ENCODE measurements at places on chromosomes 5 and 9.
A peak's percentile ranks its signal among the peaks of the same experiment; 100 is the strongest.

GRCh38 chr5:177427211-177427822, 841 bp downstream of the GRK6 start:
- H3K4me3 ChIP-seq, result peak overlapping the region; percentile 80
- no peaks in the 10 kb centered on the region for H3K27me3 ChIP-seq
- H3K36me3 ChIP-seq, result peaks cover 43% of the 10 kb centered on the region

DNA sequence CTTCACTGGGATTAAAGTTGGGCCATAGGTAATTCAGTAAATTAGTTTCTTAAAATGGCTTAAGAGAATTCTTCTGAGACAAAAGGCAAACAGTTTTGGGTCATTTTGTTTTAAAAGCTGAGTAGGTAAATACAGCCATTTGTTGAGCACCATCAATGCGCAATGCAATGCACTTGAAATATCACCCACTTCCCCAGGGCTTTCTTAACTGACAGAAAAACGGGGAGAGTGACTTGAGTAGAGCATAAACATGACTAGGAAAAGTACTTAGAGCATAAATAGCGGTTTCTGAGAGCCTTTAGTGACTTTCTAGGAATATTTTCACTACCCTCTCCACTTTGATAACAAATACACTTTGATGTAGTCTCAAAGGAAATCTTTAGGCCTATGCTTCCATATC, 27.2 kb downstream of the MLANA start:
- H3K27ac ChIP-seq, result no peak overlapping the region
- no peak for DNase-seq
- no peak overlapping the region for H3K4me3 ChIP-seq
- peaks cover 30% of the 10 kb centered on the region for H3K4me1 ChIP-seq

- H3K4me3 ChIP-seq, result no peak overlapping the region
Measured at GRCh38 chr9:113416149-113416721, 5.7 kb downstream of the C9orf43 start.

DNA sequence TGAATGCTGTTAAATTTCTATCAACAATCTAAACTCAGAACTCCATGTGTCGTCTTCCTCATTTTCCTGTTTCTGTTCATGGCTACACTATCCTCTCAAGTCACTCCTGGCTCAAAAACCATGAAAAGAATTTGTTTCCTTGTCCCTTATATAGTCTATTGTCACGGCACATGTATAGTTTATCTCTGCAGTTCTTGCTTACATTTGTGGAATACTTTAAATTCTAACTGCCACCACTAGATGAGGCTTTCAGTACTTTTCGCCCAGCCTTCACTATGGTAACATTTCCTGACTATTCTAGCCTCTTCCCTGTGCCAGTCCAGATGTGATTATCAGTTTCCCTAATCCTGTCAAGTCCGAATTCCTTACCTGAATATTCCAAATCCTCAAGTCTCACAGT, 34.6 kb downstream of the PKD2L2 start:
- H3K4me3 ChIP-seq, result no peak overlapping the region
- no peak for DNase-seq
- no peaks in the 10 kb centered on the region for H3K36me3 ChIP-seq
- no peak overlapping the region for H3K27ac ChIP-seq
- H3K4me1 ChIP-seq, result no peaks in the 10 kb centered on the region

DNA sequence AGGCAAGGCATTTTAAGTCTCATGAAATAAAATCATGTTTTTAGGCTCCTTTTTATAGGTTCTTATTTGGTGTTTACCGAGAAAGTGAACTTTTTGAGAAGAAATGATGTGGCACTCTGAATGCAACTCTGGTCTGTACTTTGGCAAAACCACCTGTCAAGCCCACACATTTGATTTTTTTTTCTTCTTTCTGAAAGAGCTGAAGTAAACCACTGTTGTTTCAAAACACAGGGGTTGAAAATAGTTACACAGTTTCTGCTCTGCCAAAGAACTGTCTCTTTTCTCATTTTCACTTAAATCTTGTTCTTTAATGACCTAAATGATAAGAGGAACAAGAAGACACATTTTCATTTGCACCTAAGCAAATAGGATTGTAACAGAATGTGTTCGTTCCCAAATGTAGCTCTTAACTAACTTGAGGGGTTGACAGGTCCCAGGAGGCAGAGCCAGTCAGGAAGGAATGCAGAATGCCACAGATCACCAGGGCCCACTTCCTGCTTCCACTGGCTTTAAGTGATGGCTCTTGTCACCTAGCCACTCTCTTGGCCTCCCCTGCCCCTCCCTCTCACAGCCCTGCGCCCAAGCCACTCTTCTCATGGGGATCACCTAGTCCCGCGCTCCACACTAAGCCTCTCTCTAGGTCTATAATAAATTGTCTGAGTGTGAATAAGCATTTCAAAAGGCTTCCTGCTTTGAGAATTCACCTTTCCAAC, 47.3 kb downstream of the MED27 start:
- H3K27ac ChIP-seq, result no peak overlapping the region
- no peak for DNase-seq

- peak overlapping the region; percentile 42 for H3K27ac ChIP-seq
- H3K36me3 ChIP-seq, result peaks cover 58% of the 10 kb centered on the region
- no peak overlapping the region for H3K4me3 ChIP-seq
- no peaks in the 10 kb centered on the region for H3K27me3 ChIP-seq
- no peak for DNase-seq
Measured at GRCh38 chr5:76638479-76638878, 15.3 kb upstream of the F2RL2 start.

GRCh38 chr9:29214690-29215253, 1641.5 kb upstream of the C9orf72 start:
- peaks cover 43% of the 10 kb centered on the region for H3K27me3 ChIP-seq
- H3K27ac ChIP-seq, result no peak overlapping the region
- no peaks in the 10 kb centered on the region for H3K36me3 ChIP-seq
- H3K4me3 ChIP-seq, result no peak overlapping the region

DNA sequence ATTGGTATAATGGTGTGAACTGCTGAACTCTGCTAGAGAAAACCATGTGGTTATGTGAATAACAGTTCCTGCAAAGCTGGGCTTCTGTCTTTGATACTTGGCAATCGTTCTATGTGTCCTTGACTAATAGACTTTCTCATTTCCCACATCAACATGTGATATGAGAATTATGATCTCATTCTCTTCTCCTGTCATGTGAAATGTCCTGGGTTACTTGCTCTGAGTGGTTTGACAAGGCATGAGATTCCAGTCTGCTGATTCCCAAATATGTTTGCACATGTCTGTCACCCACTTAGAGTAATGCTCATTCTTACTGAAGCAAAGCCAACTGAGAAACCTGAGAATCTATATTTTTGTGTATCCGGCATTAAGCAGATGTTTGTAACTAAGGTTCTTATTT, 141.2 kb downstream of the PARP8 start:
- H3K4me3 ChIP-seq, result no peak overlapping the region
- H3K27ac ChIP-seq, result peak overlapping the region; percentile 71
- DNase-seq, result no peak
- peaks cover 41% of the 10 kb centered on the region for H3K4me1 ChIP-seq
- no peaks in the 10 kb centered on the region for H3K27me3 ChIP-seq

DNA sequence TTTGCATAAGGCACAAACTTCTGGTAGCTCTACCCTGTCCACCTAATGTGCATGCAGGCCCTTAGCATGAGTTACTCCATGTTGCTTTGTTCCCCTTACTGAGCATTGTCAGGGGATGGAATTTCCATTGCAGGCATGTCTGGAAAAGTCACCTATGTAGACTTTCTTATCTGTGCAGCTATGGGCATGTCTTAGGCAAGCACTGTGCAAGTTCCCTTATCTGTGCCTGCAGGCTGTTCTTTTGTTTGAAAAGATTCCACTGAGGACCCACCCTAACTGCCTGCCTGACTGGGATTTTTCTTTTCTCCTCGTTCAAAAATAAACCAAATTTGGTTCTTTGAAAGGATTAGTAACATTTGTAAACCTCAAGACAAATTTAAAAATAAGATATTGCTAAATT, 587.0 kb downstream of the CDH18 start:
- DNase-seq, result no peak
- H3K27me3 ChIP-seq, result no peaks in the 10 kb centered on the region
- no peaks in the 10 kb centered on the region for H3K4me1 ChIP-seq
- H3K27ac ChIP-seq, result no peak overlapping the region
- no peak overlapping the region for H3K4me3 ChIP-seq

DNA sequence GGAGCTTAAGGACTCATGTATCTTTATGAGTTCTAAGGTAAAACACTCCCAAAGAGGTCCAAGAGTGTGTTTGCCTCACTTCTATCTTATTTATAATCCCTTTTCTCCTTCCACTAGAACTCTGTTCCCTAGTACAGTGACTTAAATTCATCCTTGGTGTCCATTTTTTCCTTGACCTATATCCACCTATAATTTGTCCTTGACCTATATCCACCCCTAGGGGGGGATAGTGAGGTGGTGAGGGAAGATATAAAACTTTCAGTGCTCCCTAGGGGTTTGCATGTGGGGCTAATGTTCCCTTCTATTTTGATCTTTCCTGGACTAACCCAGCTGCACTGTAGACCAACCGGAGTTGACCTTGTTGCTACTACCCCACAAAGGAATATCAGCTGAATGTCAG, 83.5 kb upstream of the GNAQ start:
- no peak for DNase-seq
- H3K27ac ChIP-seq, result no peak overlapping the region
- peaks cover 33% of the 10 kb centered on the region for H3K4me1 ChIP-seq
- no peaks in the 10 kb centered on the region for H3K36me3 ChIP-seq
- no peaks in the 10 kb centered on the region for H3K27me3 ChIP-seq

GRCh38 chr9:96071076-96071814, 195.8 kb downstream of the ERCC6L2 start:
- H3K27me3 ChIP-seq, result peaks cover 25% of the 10 kb centered on the region
- peaks cover 2% of the 10 kb centered on the region for H3K36me3 ChIP-seq
- no peaks in the 10 kb centered on the region for H3K4me1 ChIP-seq
- DNase-seq, result no peak
- H3K4me3 ChIP-seq, result no peak overlapping the region

DNA sequence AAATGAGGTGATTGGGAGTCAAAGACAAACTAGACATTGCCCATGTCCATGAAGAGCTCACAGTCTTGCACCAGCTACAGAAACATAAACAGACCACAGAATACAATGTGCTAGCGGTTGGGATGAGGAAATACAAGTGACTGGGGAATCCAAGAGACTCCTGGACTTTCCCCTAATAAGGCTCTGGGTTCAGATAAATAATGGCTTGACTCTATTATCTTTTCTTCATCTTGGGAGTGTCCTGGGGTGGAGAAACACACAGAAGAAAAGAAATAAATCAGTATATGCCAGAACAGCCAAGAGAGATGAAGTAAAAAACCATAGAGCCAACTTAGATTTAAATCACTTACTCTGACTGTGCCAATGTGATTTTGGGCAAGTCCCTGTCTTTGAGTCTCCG, 227.8 kb downstream of the PAPPA start:
- no peak for DNase-seq
- H3K27me3 ChIP-seq, result no peaks in the 10 kb centered on the region
- H3K27ac ChIP-seq, result no peak overlapping the region
- H3K36me3 ChIP-seq, result no peaks in the 10 kb centered on the region
- H3K4me3 ChIP-seq, result no peak overlapping the region

GRCh38 chr5:109910874-109911273, 221.1 kb downstream of the MAN2A1 start:
- H3K27me3 ChIP-seq, result no peaks in the 10 kb centered on the region
- no peak overlapping the region for H3K27ac ChIP-seq
- H3K4me3 ChIP-seq, result no peak overlapping the region

GRCh38 chr9:79256691-79257213, 315.0 kb upstream of the TLE4 start:
- no peak overlapping the region for H3K27ac ChIP-seq
- no peak overlapping the region for H3K4me3 ChIP-seq

- H3K4me3 ChIP-seq, result peak overlapping the region; percentile 65
- H3K27ac ChIP-seq, result peak overlapping the region; percentile 69
- H3K4me1 ChIP-seq, result peaks cover 69% of the 10 kb centered on the region
- no peaks in the 10 kb centered on the region for H3K27me3 ChIP-seq
- peaks cover 9% of the 10 kb centered on the region for H3K36me3 ChIP-seq
Measured at GRCh38 chr5:54524082-54524481, 6.5 kb downstream of the SNX18 start.

GRCh38 chr5:15914638-15915037, 265.0 kb downstream of the MARCHF11 start:
- no peak overlapping the region for H3K27ac ChIP-seq
- no peaks in the 10 kb centered on the region for H3K36me3 ChIP-seq
- no peaks in the 10 kb centered on the region for H3K4me1 ChIP-seq
- H3K27me3 ChIP-seq, result no peaks in the 10 kb centered on the region

DNA sequence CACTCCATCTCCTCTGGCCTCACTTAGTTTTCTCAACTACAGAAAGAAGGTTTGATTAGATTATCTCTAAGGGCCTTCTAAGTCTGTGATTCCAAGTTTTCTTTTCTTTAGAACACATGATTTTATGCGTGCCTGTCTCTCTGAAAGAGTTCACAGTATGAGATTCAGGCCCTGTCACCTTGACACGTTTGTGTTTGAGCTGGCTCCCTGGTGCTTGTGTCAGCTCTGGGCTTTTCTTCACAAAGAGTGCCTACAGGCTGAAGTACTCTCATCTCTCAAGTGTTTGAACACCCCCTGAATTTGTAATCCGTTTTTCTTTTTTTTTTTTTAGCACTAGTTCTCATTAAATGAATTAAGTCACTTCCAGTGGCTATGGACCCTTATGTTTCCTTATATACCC, 306.9 kb upstream of the C9orf72 start:
- no peak overlapping the region for H3K4me3 ChIP-seq
- H3K27me3 ChIP-seq, result no peaks in the 10 kb centered on the region
- no peak for DNase-seq

GRCh38 chr9:35106343-35106730, 3.4 kb upstream of the STOML2 start:
- no peak overlapping the region for H3K27ac ChIP-seq
- H3K27me3 ChIP-seq, result no peaks in the 10 kb centered on the region
- DNase-seq, result no peak
- H3K36me3 ChIP-seq, result peaks cover 20% of the 10 kb centered on the region

- H3K4me3 ChIP-seq, result no peak overlapping the region
- DNase-seq, result no peak
Measured at GRCh38 chr9:134384811-134385479, 58.7 kb downstream of the RXRA start.

DNA sequence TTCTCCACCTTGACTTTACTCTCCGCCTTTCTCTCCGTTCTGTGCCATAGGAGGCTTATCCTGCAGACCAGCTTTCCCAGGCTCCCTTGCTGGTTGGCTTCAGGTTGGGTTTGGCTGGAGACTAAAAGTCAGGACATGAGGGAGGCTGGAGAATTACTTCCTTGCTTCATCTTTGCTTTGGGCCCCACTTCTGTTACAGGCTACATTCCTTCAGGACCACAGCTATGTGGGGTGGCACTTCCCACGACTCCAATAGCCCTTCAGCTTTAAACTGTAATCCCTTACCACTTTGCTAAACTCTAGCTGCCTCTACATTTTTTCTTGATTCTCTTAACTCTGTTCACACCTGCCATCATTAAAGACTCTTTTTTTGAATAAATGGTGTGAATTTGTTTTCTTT, 186.7 kb upstream of the NR4A3 start:
- H3K27me3 ChIP-seq, result peaks cover 29% of the 10 kb centered on the region
- no peak overlapping the region for H3K27ac ChIP-seq
- DNase-seq, result no peak
- H3K4me3 ChIP-seq, result no peak overlapping the region
- no peaks in the 10 kb centered on the region for H3K4me1 ChIP-seq
- H3K36me3 ChIP-seq, result no peaks in the 10 kb centered on the region

GRCh38 chr9:28970241-28970654, 1397.0 kb upstream of the C9orf72 start:
- no peaks in the 10 kb centered on the region for H3K4me1 ChIP-seq
- H3K27ac ChIP-seq, result no peak overlapping the region
- H3K27me3 ChIP-seq, result no peaks in the 10 kb centered on the region
- H3K36me3 ChIP-seq, result no peaks in the 10 kb centered on the region

- peaks cover 23% of the 10 kb centered on the region for H3K36me3 ChIP-seq
- no peaks in the 10 kb centered on the region for H3K27me3 ChIP-seq
- peaks cover 25% of the 10 kb centered on the region for H3K4me1 ChIP-seq
- H3K4me3 ChIP-seq, result no peak overlapping the region
- H3K27ac ChIP-seq, result no peak overlapping the region
- DNase-seq, result no peak
Measured at GRCh38 chr5:109411627-109412026, 1.9 kb upstream of the PJA2 start.

All from central memory CD8-positive, alpha-beta T cell (primary cell).